ENCODE measurements at places on chromosomes 5 and 9.

DNA sequence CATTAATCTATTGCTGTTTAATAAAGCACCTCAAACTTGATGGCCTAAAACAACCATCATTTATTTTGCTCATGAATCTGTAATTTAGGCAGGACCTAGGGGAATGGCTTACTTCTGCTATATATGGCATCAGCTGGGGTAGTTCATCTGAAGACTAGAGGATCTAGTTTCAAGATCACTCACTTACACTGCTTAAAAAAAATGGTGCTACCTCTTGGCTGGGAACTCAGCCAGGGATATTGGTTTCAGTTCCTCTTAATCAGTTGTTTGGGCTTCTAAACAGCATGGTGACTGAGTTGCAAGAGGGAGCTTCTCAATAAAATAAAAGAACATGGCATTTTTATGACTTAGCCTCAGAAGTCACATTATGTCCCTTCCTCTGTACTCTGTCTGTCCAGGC is 142.0 kb downstream of the FAM114A2 start:
- ATAC-seq: no peak

DNA sequence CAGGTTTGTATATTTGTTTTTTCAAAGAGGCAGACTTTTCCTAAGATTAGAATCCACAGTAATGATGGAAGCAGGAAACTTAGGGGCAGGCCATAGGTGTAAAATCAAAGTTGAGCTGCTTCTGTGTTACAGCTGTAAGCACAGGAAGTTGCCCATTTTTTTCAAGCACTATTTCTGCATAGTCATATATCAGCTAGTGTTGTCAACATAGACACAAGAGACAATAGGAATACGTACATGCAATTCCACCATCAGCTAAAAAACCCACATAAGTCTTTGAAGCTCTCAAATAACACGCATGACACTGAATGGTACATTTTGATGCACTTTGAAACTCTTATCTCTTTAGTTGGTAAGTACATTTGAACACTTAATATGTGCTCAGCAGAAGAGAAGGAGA is 20.2 kb upstream of the SMIM15 start:
- ATAC-seq: no peak

DNA sequence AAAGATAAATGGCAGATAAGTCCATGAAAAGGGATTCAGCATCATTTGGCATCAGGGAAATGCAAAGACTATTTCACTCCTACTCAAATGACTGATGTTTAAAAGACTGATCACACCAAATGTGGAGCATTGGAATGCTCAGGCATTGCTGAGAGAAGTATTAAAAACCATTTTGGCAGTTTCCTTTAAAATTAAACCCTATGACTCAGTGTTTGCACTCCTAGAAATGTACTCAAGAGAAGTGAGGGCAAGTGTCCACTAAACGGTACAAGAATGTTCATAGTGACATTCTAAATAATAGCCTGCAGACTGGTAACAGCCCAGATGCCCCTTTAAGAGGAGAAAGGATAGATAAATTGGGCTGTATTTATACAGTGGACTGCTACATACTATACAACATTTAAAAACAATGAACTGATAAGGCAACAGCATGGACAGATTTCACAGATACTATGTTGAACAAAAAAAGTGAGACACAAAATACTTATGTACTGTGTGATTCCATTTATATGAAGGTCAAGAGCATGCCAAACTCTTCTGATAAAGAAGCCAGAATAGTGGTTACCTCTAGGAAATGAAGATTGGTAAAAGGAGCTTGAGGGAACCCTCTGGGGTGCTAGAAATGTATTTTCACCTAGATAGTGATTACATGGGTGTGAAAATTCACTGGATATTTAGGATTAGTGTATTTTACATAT is 24.6 kb downstream of the APC start:
- ATAC-seq: no peak

- no peak for ATAC-seq
Observed at GRCh38 chr9:127452691-127453090, 1.4 kb downstream of the LRSAM1 start.

DNA sequence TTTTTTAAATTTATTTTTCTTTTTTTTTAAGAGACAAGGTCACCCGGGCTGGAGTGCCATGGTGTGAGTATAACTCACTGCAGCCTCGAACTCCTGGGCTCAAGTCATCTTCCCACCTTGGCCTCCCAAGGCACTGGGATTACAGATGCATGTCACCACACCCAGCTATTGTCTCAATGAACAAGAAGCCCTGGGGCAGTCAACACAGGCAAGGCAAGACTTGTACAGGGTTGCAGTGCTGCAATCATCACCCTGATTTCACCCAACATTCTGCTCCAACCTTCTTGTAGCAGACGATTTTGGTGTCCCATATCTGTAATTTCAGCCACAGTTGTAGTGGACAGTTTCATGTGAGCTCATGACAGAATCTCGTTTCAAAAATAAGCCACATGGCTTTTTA is 205.8 kb upstream of the KIF2A start:
- no peak for ATAC-seq

DNA sequence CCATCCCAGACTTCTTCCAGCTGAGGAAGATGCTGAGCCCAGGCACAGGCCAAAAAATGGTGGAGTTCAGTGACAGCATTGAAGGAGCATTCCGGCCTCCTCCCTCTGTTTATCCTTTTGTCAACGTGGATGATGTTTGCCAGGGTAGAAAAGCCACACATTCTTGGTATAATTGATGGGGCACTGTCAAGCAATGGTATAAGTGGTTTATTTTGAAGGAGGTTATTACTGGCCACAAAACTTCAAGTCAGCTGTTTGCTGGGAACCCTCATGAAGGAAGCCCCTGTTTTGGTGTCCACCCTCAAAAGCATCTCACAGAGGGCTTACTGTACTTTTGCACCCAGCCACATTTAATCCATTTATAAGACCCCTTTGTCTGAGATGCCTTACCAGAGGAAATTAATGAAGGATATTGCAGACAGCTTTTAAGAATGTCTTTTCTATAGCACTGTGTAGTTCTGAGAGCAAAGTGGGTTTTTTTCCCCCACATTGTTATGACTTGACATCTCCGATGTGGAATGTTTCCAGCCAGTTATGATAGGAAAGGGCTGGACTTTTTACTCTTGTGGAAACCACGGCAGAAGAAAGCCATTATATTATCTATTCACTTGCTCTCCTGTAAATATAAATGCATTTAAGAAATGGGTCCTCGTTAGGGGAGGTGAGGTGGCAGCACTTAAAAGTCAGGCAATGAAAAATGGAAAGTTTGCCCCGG is 95.5 kb upstream of the SPATA31D4 start:
- ATAC-seq: no peak

DNA sequence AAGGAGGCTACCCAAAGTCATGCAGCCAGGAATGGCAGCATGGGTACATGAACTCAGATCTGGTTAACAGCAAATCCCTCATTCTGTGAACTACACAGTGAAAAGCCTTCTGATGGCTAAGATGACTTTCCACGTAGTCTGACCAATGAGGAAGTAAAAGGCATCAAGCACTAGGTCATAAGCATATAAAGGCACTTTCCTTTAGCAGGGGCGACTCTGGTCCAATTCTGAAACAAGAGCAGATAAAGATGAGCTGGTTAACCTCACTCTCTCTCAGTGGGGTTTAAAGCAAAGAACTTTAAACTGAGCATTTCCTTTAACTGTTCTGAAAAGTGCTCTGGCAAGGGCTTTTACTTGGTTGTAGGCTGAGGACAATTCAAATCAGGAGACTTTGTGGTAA is 21.1 kb downstream of the PSMB7 start:
- no peak for ATAC-seq

GRCh38 chr5:155661859-155662258 is 648.3 kb downstream of the KIF4B start:
- ATAC-seq: no peak

GRCh38 chr5:79795764-79796398 is 106.2 kb downstream of the CMYA5 start:
- peak; percentile 77 for ATAC-seq

DNA sequence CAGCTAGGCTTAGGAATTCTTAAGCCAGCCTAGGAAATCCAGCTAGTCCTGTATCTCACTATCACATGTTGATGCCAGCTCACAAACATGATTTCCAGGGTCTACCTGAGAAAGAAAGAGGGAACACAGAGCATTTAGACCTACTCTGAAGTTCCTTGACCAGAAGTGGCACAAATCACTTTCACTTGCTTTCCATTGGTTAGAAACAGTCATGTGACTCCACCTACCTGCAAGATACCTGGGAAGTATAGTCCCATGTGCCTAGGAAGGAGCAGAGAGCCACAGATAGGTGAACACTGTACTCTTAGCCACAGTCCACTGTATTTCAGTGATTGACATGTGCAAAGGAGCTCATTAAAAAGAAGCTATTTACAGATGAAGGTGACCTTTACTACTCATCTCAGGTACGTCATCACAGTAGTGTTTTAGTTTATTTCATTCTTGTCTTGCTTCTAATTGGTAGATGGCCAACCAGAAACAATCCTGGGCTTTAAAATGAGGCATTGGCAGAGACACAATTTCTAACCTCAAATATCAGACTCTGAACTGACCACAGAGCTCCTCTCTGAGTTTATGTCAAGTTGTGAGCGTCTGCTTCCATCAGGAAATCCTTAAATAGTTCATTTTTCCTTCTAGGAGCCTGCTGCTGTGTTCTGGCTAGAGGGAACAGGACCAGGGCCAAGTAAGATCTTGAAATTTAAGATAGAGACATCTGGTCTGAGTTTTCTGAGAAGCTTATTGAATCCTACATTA is 340.7 kb downstream of the TLE4 start:
- ATAC-seq: no peak

- ATAC-seq: peak; percentile 40
Observed at GRCh38 chr5:2752059-2752820, 763 bp upstream of the IRX2 start.

DNA sequence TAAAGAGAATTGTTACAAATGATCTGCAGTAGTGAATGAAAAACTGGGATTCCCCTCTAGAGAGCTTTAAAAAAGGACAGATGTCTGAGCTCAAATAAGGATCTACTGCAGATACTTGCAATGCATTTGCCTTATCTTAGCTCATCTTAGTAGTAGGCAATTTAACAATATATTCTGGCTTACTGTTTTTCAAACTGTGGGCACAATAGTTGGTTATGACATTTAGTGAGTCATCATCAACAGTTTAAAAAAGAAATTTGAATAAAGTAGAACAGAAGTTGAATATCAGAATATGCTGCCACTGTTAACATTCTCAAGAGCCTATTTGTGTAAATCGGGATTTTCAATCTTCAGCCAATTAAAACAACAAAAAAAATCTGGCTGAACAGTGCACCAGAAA is 6.7 kb upstream of the CAST start:
- ATAC-seq: no peak

DNA sequence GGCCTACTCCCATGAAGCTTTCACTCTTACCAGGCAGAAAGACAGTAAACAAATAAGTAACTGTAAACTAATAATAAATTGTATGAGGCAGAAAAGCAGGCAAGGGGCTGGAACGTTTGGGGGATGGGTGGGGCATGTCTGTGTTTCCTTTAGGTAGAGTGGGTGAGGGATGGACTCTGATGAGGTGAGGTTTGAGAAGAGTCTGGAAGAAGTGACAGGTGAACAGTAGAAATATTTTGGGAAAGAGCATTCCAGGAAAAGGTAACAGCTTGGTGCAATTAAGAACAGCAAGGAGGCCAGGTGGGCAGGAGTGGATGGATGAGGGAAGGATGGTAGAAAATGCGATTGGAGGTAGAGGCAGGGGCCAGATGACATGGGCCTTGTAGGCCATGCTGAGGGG is 56.5 kb downstream of the PTTG1 start:
- no peak for ATAC-seq

- no peak for ATAC-seq
Observed at GRCh38 chr5:113735751-113736150, 222.3 kb downstream of the YTHDC2 start.

GRCh38 chr5:158807-159447 is 32.4 kb upstream of the LRRC14B start:
- ATAC-seq: no peak

- peak; percentile 22 for ATAC-seq
Observed at GRCh38 chr9:36818965-36819870, 214.8 kb downstream of the PAX5 start.

GRCh38 chr9:134210908-134211810 is 46.8 kb upstream of the RNU6ATAC start:
- no peak for ATAC-seq

DNA sequence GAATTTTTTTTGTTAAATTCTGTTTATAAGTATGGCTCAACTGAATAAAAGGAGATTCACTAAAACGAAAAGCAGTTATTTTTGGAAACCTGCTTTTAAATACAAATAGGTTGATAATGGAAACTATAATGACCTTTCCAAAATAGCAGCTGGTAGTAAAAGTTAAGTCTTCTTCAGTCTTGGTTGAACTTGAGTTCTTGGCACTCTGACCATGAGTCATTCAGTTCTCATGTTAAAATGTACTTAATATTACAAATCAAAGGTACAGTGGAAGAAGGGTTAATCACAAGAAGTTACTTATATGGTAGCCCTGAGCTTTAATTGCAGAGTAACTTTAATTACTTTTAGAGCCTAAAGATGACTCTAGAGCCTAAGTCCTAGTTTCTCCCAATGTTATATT is 62.1 kb downstream of the KLF9 start:
- ATAC-seq: no peak

- ATAC-seq: peak; percentile 96
Observed at GRCh38 chr9:123069010-123069481, 35.6 kb downstream of the GPR21 start.

GRCh38 chr5:37111426-37112382 is 137.5 kb downstream of the CPLANE1 start:
- no peak for ATAC-seq

- peak; percentile 70 for ATAC-seq
Observed at GRCh38 chr5:79133657-79134451, 22.2 kb downstream of the BHMT start.

DNA sequence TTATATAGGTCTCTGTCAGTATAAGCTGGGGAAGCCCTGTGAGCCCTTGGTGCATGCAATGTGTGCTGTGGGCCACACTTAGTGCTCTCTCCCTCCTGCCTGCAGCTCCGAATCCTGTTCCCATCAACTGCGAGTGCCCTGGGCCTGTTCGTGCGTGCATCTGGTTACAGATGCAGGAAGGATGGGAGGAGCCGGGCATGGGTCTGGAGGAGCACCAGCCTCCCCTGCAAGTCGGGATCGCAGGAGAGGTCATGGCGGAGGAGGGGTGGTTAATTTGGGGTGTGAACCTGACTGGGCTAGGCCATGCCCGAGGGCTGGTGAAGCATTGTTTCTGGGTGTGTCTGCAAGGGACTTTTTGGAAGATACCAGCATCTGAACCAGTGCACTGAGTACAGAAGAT is 274.6 kb upstream of the IRX4 start:
- ATAC-seq: no peak

GRCh38 chr9:86454701-86455615 is 100.7 kb upstream of the TUT7 start:
- no peak for ATAC-seq

DNA sequence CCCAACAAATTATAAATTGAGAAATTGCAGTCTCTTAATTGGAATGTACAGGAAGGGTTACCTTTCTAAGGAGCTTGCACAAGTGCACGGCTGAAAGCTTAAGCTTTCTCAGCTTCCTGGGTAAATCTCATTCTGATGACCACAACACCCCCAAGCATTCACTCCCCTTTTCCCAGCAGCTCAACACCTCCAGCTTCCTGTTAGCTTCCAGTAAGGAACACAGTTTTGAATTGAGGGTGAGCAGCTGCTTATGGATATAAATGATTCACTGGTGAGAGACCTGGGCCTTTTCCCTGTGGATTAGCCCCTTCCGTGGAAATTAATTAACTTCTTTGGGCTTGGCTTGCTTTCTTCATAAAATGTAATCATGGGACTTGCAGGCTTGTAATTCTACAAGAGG is 101.2 kb downstream of the SLC28A3 start:
- ATAC-seq: peak; percentile 60
